ENCODE measurements at places on chromosomes 12 and 14.

DNA sequence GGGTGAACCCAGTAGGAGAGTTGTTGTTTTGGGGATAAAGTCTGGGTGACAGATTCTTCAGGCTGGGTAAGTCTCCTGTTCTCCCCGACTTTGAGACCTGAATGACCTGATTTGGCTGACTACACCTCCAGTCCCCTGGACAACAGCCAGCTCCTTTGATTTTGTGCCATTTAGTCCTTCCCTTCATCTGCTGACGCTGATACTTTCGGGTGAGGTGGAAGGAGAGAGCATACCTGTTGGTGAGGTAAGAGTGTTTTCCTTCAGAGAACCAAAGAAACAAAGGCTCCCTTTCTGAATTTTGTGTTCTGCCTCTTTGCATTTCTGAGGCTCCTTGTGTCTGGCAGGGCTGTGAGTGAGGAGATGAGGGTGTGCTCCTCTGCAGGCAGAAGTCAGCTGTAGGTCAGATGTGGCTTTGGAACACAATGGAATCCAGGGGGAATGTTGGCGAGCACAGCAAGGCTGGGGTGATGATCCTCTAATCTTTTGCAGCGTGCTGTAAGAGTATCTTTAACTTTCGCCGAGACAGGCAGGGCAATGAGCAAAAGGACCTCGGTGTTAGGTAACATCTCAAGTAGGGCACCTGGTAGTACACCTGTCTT is 12.1 kb downstream of the ETV6 start:
- DNase-seq: no peak

DNA sequence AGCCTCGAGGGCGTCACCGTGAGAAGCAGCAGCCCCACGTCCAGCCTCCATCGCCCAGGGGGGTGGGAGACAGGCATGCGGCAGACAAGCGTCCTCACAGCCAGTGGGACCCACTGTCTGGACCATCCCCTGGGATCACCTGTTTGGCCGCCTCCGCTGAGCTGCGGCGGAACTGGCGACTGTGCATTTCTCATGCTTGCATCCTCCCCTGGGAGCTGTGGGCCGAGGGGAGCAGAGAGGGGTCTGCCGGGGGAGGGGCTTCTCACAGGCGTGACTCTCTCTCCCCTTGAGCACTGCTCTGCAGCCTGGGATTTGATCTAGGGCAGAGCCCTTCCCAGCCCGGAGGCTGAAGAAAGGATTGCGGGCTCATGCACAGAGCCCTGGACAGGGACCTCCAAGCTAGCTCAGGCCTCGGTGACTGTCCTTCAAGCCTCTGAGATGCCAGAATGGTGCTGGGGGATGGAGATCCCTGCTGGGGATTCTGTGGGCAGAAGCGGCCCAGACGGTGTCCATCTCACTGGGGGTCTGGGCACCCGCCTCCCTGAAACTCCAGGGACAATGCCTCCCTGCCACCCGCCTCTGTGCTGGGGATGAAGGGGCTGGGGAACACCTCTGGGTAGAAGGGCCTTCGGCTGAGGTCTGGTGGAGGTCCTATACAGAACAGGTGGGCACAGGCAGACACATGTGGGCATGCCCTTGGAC is 61.1 kb downstream of the PRIMA1 start:
- no peak for DNase-seq

DNA sequence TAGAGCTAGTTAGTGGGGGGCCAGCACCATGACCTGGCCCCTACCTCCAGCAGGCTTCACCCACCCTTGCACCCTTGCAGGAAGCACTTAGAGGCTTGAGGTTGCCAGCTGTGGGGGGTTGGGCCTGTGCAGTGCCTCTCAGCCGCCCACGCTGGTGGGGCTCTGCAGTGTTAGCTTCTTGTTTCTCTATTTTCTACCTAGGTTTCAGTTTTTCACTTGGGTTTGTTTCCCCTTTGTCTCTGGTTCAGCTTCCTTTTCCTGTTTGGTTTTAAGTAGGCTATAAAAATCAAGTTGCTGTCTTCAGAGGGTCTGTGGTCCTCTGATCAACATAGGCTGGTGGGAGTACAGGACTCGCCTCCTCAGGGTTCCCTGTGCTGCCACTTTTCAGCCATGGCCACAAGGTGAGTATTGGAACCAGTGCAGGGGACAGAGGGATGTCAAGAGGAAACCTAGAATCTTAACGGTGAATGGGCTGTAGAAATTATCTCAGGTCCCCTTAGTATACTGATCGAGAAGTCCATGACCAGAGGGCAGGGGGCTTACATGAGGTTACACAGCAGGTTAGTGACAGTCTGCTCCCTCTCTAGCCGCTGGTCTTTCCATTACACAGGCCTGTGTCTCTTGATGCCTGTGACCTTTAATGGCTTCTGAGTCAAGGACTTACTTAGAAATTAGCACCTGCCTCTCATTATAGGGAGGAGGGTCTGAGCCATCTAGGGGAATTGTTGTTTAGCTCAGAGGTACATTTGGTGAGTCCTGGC is at the start of gene EVL:
TSS of gene EVL (plus strand) at position 312 of the 761 bp plus-strand sequence. CDS start at position 391, 79 bp downstream.
- peak; percentile 79 for DNase-seq

DNA sequence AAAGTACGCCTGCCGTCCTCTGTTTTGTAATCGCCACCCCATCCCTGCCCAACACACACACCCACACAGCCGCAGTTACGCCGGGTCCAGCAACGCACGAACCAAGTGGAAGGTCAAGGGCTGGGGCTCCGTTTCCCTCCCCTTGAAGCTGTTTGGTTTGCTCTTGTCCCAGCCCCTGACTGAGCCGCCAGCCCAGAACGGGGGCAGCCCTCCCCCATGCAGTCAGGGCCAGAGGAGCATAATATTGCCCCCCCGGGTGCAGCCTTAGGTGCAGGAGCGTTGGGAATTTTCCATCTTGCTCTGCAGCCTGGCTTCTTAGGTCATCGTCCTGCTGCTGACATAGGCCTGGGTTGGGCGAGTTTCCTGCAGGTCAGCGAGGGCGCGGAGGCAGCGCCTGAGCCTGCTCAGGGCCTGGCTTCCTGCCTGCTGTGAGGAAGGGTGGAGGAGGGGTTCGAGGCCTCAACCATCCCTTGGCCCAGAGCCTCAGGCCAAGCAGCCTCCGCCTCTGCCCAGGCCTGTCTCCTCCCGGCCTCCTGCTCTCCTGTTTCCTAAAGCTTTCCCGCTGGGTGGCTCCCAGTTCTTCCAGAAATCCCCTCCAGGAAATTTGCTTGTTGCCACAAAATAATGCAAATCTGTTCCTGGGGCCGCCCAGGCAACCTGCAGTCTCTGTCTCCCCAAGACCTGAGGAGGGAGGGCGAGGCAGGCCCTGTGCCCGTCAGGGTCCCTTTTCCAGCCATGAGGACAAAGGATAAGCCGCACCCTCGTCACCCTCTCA is 44.5 kb downstream of the PSMA6 start:
- no peak for DNase-seq

- no peak for DNase-seq
These were observed 48.7 kb upstream of the PLXNC1 start for GRCh38 chr12:94099632-94100031.

- no peak for DNase-seq
These were observed 107.7 kb upstream of the SLC38A2 start for GRCh38 chr12:46480316-46480715.

All from CD4-positive, alpha-beta T cell treated with Interleukin-12 subunit alpha and Interleukin-12 subunit beta, for 1 hour (primary cell).